ENCODE measurements at places on chromosomes 4 and X.
A peak's percentile ranks its signal among the peaks of the same experiment; 100 is the strongest.

DNA sequence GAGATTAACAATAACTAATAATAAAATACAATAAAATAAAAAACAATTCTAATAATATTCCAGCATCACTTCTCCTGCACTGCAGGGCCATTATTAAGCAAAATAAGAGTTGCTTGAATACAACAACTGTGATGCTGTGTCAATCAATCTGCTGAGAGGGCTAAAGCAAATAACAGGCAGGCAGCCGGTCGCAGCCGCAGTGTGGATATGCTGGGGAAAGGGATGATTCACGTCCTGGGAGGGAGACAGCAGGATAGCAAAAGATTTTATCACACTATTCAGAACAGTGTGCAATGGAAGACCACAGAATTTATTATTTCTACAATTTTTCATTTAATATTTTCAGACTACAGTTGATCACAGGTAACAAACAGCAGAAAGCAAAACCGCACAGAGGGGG is 76.5 kb upstream of the SMARCAD1 start:
- DNase-seq = no peak

DNA sequence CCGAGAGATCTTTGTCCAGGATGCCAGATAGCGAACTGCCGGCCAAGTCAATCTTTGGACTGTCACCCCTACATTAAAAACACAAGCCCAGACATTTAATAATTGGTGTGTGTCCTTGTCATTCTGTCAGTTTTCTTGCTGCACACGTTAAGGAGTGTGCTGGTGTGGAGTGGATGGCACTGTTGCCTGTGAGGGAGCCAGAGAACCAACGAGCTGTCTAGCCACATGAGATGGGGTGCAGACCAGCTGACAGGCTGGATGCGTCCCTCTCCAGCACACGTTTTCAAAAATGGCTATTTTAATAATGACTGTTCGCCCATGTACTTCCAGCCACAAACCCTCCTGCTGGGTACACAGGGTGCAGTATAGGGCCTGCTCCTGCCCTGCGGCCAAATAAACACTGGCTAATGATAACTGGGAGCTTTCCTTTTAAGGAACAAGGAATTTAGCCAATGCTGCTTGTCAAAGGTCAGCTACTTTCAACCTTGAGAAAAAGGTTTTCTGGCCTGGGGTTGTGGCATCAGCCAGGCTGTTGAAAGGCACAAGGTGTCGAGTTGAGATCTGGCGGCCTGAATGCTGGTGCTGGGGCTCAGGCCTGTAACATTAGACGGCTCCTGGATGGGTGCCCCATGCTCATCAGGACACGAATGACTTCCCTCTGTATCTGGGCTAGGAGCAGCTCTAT is 54.0 kb upstream of the MAP3K15 start:
- DNase-seq = no peak

DNA sequence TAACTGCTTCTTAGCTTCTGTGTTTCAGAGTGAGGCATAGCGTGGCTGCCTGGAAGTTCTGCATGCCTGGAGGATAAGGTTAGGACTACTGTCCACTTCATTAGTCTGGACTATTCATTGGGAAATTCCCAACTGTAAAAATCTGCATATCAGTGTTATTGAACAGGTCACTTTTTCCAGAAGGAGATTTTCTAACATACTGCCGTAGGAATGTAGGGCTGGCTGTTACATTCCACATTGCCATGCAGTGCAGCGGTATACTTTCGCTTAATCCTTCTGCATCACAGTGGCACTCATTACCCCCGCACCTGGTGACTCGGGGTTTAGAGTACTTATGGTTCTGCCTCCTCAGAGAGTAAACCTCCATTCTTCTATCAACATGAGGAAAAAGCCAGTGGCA is 104.6 kb downstream of the NPFFR2 start:
- DNase-seq = no peak

GRCh38 chr4:43089730-43090129 is 197.2 kb downstream of the GRXCR1 start:
- DNase-seq = no peak

GRCh38 chr4:72031868-72032608 is at the start of gene NPFFR2:
Gene NPFFR2, plus strand, starts transcription at chr4:72032000. Its CDS starts 96,592 bp downstream, at chr4:72128592.
- DNase-seq = no peak

DNA sequence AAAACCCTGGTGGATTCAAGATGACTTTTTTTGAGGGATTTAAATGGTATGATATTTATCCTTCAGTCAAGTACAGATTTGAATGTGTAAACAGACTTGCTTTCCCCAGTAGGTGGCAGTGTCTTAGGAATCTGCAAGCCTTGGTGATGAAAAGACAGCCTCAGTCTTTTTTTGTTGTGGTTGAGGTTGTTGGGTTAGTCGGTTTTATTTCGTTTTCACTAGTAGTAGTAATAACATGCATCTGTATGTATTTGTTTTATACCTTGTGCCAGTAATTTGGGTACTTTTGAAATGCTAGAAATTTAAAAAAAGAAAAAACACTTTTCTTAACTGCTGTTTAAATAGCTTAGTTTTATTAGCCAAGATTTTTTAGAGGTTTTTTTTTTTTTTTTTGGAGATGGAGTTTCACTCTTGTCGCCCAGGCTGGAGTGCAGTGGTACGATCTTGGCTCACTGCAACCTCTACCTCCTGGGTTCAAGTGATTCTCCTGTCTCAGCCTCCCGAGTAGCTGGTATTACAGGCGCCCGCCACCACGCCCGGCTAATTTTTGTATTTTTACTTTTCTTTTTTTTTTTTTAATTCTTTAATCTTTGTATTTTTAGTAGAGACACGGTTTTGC is 39.2 kb downstream of the COPS4 start:
- DNase-seq = no peak

GRCh38 chr4:42172128-42172790 is 19.8 kb upstream of the BEND4 start:
- DNase-seq = no peak

DNA sequence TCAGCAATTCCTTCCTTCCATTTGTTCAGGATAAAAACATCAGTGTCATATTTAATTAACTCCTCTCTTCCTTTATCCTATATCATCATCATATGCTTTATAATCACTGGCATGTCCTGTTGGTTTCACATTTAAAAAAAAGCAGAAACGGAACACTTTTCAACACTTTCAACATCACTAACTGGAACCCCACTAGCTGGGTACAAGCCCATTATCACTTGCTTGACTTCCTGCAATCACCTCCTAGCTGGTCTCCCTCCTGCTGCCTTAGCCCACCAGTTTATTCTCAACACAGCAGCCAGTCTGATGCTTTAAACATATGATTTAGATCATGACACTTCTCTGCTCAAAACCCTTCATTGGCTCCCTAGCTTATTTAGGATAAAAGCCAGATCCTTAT is 116.4 kb upstream of the LSM6 start:
- DNase-seq = no peak

GRCh38 chrX:84046403-84046984 is 141.5 kb downstream of the RPS6KA6 start:
- DNase-seq = no peak

- DNase-seq = peak; percentile 60
Measured at GRCh38 chrX:153304988-153305736, 16.4 kb downstream of the PNMA6F start.

DNA sequence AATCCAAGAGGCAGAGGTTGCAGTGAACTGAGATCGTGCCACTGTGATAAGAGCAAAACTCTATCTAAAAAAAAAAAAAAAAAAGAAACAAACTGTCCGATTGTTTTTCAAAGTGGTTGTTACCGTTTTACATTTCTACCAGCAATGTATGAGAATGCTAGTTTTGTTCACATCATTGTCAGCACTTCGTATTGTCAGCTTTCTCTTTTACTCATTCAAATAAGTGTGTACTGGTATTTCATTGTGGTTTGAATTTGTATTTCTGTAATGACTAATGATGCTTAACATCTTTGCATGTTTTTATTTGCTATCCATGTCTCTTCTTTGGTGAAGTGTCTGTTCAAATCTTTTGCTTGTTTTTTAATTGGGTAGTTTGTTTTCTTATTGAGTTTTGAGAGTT is 65.8 kb downstream of the GPR101 start:
- no peak for DNase-seq

GRCh38 chrX:138127314-138127713 is 561.4 kb downstream of the ZIC3 start:
- no peak for DNase-seq

DNA sequence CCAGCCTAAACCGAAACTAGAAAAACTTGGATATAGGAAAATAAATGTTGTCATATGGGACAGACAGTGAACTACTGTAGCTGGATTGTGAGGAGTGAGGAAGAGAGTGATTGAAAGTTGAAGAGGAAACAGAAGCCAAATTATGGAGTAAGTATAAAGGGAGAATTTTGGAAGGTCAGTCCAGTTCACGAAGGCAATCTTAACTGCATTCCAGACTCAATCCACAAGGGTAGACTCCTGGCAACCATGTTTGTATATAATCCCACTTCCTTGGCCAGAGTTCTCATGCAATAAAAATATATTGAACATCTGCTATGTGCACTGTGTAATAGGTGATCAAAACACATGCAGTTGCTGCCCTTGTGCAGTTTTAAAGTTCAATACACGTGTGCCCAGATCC is 58.6 kb upstream of the CAMK2D start:
- DNase-seq = no peak

GRCh38 chr4:136383082-136383481 is 1149.2 kb downstream of the PCDH18 start:
- no peak for DNase-seq

DNA sequence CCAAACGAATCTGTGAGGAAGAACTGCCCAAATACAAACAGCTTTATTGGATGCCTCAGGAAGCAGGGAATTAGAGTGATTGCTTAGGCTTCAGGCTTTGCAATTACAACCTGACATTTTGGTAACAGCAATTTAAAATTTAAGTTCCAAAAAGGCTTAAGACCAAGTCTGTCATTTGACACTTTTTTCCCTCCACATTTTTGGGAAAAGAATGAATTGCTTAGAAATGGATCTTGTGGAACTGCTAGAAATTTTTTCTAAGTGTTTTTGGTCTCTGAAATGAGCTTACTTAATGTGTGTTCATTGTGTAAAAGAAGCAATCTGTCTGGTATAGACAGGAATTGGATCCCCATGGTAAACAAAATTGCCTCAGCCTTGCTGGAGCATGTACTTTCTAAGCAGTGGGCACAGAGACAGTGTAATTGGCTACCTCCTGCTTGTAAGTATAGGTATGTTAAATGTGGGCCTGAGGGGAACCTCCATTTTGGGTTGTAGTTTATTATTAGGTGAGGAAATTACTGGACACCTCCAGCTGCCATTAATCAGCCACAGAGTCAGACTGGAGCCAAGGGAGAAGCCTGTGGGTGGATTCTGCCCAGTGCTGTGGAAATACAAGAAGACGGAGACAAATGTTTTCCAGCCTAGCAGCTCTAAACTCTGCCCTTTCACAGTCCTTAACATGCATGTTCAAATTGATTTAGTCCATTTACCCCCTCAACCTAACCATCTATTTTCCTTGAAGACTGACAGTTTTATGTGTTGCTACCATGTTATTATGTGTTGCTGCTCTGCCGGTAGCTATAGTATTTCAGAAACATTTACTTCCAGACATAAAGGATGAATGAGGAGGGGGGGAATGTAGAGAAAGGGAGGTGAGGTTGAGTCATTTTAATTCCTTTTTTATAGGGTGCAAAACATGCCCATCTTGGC is 473.0 kb downstream of the SPRY1 start:
- DNase-seq = no peak

GRCh38 chrX:21907260-21907659 is 33.2 kb upstream of the SMS start:
- no peak for DNase-seq

DNA sequence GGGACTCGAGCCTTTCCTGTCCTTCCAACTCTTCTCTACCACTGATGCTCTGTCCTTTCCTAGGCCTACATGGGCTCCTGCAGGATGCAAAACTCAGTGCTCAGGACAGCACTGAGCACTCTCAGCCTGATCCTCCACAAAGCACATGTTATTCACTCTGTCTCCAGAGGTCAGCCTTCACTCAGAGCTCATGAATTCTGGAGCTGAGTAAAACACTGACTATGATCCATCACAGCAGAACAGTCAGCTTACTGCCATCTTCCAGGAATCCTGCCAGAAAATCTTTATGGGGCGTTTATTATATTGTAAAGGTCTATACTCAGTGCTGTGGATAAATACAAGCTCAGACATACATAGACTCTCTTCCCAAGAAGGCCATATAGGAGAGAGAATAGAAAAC is 121.5 kb upstream of the CPEB2 start:
- no peak for DNase-seq

- no peak for DNase-seq
Measured at GRCh38 chr4:35771571-35771970, 472.7 kb downstream of the ARAP2 start.

DNA sequence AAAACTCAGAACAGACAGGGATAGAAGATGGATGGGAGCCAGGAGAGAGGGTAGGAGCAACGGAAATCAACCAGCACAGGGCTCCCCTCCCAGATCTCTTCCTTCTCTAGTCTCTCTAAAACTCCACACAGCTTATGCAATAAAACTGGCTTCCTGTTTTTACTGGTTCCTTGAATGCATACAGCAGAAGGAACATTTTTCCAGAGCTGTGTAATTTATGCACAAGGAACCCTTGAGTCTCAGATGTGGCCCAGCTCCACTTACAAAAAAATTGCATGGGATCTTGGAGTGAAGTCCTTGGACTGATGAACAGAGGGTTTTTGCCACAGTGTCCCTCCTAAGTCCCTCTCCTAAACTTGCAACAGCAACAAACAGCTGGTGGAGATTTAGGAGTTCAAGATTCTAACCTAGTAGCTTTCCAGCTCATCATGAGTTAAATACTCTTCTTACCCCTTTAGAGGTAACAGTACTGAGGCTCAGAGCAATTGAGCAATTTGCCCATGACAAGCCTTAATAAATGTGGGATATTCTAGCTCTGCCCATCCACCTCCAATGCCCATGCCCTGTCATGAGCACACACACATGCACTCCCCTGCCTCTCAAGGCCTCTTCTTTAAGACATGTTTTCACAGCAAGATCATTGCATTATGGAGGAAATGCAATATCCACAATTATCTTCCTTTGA is 18.4 kb upstream of the CC2D2A start:
- DNase-seq = no peak

All from vagina (tissue), 2 donors.